Fibroblast of the aortic adventitia (primary cell): ENCODE measurements at places on chromosomes 7 and 10. TPM values are rescaled to one million over a fixed set of nuclear protein-coding genes. Genes with fewer than 3 reads are reported as not detected.

GTF2I gene
- 109 and 156 TPM in 2 replicates for total RNA-seq

RPA3 gene
- 40.4 and 44.2 TPM in 2 replicates for total RNA-seq

ENTPD7 gene
- total RNA-seq, result 10.1 and 11.4 TPM in 2 replicates

NOBOX gene
- not detected in 2 replicates for total RNA-seq

TDRD1 gene
- 0.25 and 0.45 TPM in 2 replicates for total RNA-seq

OR2A1 gene
- 0.27 TPM in 1 of 2 replicates, not detected in the other for total RNA-seq

MTPN gene
- total RNA-seq, result 87.7 and 172 TPM in 2 replicates

ARHGEF35 gene
- 1.1 and 2.7 TPM in 2 replicates for total RNA-seq

FAM24B gene
- 3.1 and 4.3 TPM in 2 replicates for total RNA-seq

LHFPL3 gene
- not detected in 2 replicates for total RNA-seq

MSMB gene
- total RNA-seq, result not detected in 2 replicates

SORCS1 gene
- total RNA-seq, result not detected in 2 replicates

TMEM26 gene
- 5.7 and 20.5 TPM in 2 replicates for total RNA-seq

MCM10 gene
- 19.5 TPM in 1 of 2 replicates, not detected in the other for total RNA-seq

INMT gene
- total RNA-seq, result 2.5 and 219 TPM in 2 replicates

DGKI gene
- total RNA-seq, result 2.0 and 4.7 TPM in 2 replicates

AKR1E2 gene
- total RNA-seq, result 1.3 and 4.6 TPM in 2 replicates

AOC1 gene
- total RNA-seq, result not detected in 2 replicates

WIPF3 gene
- total RNA-seq, result not detected in 2 replicates

MACC1 gene
- 0.18 and 0.49 TPM in 2 replicates for total RNA-seq

CH25H gene
- 2.2 TPM in 1 of 2 replicates, not detected in the other for total RNA-seq

CRYGN gene
- total RNA-seq, result 0.09 and 0.16 TPM in 2 replicates

SEMA3C gene
- total RNA-seq, result 208 and 319 TPM in 2 replicates

NODAL gene
- total RNA-seq, result not detected in 2 replicates

PDK4 gene
- 0.72 and 4.5 TPM in 2 replicates for total RNA-seq

EMX2 gene
- 0.18 and 1.1 TPM in 2 replicates for total RNA-seq

FKBP6 gene
- total RNA-seq, result not detected in 2 replicates

TAS2R39 gene
- total RNA-seq, result not detected in 2 replicates

TMEM130 gene
- 0.27 and 0.57 TPM in 2 replicates for total RNA-seq

HTR5A gene
- not detected in 2 replicates for total RNA-seq

FLNC gene
- 43.7 and 193 TPM in 2 replicates for total RNA-seq

GJD4 gene
- 0.09 TPM in 1 of 2 replicates, not detected in the other for total RNA-seq

DPYSL4 gene
- total RNA-seq, result 0.18 and 4.2 TPM in 2 replicates

FAM25C gene
- total RNA-seq, result not detected in 2 replicates

NUP205 gene
- total RNA-seq, result 77.5 and 78.4 TPM in 2 replicates

AQP1 gene
- 2.8 and 4.5 TPM in 2 replicates for total RNA-seq

KCND2 gene
- total RNA-seq, result 11.3 and 100 TPM in 2 replicates

TMEM270 gene
- not detected in 2 replicates for total RNA-seq

SLIT1 gene
- total RNA-seq, result 0.09 TPM in 1 of 2 replicates, not detected in the other

ASIC3 gene
- total RNA-seq, result 0.18 TPM in 1 of 2 replicates, not detected in the other

C10orf62 gene
- total RNA-seq, result not detected in 2 replicates

EFCAB10 gene
- total RNA-seq, result not detected in 2 replicates

LIPM gene
- 0.82 TPM in 1 of 2 replicates, not detected in the other for total RNA-seq

SEMA4G gene
- total RNA-seq, result 0.25 and 0.81 TPM in 2 replicates

NUTM2D gene
- 0.82 and 2.6 TPM in 2 replicates for total RNA-seq

HOXA7 gene
- total RNA-seq, result not detected in 2 replicates

CFTR gene
- total RNA-seq, result 0.09 TPM in 1 of 2 replicates, not detected in the other

ABCB1 gene
- 0.08 and 0.36 TPM in 2 replicates for total RNA-seq
